Urinary bladder (tissue), 4 donors: ENCODE measurements at places on chromosomes 12 and 14. TPM values are rescaled to one million over a fixed set of nuclear protein-coding genes. Genes with fewer than 3 reads are reported as not detected.

GRCh38 chr14:98070536-98070935, 1201.5 kb downstream of the BCL11B start:
- DNase-seq = no peak

Gene CCDC177
- total RNA-seq = 0.05 TPM

- no peak for DNase-seq
Observed at GRCh38 chr12:22014783-22015144, 31.3 kb upstream of the CMAS start.

GRCh38 chr12:20280515-20280914, 87.8 kb upstream of the PDE3A start:
- no peak for DNase-seq

DNA sequence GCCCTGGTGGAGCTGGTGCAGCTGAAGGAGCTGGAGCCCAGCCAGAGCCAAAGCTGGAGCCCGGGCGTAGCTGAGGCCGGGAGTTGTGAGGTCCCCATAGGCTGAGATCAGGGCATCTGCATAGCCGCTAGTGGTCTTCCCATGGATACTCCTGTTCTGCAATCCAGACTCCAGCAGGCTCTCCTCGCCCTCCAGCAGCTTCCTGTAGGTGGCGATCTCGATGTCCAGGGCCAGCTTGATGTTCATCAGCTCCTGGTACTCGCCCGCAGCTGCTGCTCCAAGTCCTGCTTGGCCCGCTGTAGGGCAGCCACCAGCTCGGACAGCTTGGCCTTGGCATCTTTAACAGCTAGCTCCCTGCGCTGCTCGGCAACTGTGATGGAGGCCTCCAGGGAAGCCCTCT, 966.1 kb downstream of the FSCB start:
- no peak for DNase-seq

GRCh38 chr12:46562625-46563225, 190.2 kb upstream of the SLC38A2 start:
- DNase-seq = no peak

GRCh38 chr12:67469666-67470065, 178.9 kb upstream of the DYRK2 start:
- DNase-seq = no peak

GRCh38 chr12:105349138-105349537, 18.6 kb downstream of the C12orf75 start:
- no peak for DNase-seq

- no peak for DNase-seq
Observed at GRCh38 chr12:58847901-58848600, 72.3 kb downstream of the LRIG3 start.

DNA sequence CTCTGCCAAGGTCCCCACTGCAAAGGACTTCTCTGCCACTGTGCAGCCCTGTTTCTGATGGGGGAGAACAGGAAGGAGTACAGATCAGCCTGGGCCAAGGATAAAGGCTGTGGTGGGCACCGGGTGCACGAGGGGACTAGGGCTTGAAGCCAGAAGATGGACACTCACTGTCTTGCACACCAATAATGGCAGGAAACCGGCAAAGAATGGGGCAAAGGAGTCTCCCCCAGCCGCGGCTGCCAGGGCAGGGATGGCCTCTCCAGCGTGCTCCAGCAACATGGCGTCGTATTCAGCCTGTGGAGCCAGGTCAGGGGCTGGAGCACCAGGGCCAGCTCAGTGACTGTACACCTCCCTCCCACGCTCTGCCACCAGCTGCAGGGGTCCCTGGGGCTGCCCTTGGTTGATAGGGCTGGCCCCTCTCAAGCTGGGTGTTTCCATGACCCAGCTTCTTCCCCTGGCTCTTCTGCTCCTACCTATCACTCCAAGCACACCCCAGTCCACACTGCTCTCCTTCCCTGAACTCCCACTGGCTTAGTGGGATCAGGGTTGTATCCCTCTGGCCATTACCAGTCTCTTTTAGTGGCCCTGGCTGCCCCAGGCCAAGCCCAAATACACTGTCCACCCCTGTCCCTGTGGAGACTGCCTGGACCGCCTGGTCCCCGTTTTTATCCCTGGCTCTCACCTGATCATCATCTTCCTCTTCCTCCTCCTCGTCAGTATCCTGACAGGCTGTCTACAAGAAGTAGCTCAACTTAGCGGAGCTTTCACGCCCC, 6.3 kb downstream of the IPO4 start:
- DNase-seq = no peak

DNA sequence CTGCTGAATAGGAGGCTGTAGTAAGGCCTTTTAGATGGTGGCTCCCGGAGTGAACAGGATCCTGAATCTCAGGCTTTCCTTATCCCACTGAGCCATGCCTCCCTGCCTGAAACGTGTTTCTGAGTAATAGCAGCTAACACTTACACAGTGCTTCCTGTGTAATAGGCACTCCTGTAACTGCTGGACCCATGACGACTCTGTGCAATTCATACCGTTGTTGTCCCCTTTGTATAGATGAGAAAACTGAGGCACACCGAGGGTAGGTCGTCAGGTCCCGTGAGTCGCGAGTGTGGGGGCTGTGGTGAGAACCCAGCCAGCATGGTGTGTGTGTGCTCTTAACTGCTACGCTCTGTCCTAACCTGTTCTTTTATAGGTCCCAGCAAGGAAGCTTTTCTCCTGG, 193.6 kb downstream of the CACNA1C start:
- DNase-seq = no peak

- DNase-seq = no peak
Observed at GRCh38 chr12:64457466-64457865, 5.5 kb downstream of the TBK1 start.

GRCh38 chr14:21494902-21495762, 16.0 kb downstream of the METTL3 start:
- no peak for DNase-seq

- DNase-seq = no peak
Observed at GRCh38 chr14:68950111-68950510, 29.0 kb downstream of the ACTN1 start.

DNA sequence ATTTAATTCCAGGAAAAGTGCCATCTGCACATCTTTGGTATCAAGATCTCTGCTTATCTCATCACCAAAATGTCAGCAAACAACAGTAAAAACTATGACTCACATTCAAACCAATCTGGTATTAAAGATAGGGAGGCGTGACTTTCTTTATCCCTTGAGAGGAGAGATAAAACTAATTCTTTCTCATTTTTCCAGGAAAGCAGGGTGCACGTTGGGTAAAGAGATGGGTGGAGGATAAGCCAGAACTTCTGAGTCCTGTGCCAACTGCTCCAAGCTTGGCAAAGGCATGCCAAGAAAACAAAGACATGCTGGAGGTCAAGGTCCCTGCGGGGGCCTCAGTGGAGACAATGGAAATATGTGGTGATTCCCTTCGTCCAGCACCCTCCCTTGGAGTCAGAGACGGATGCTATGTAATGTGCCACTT, 225.8 kb upstream of the PLXNC1 start:
- no peak for DNase-seq

Gene ABCD2
- total RNA-seq = 5.1 TPM

Gene GRIP1
- total RNA-seq = 9.8 TPM

Gene PLEKHH1
- total RNA-seq = 5.1 TPM

- DNase-seq = no peak
Observed at GRCh38 chr12:16198884-16199283, 78.6 kb downstream of the SLC15A5 start.

- no peak for DNase-seq
Observed at GRCh38 chr12:41184864-41185263, 3.3 kb upstream of the PDZRN4 start.

DNA sequence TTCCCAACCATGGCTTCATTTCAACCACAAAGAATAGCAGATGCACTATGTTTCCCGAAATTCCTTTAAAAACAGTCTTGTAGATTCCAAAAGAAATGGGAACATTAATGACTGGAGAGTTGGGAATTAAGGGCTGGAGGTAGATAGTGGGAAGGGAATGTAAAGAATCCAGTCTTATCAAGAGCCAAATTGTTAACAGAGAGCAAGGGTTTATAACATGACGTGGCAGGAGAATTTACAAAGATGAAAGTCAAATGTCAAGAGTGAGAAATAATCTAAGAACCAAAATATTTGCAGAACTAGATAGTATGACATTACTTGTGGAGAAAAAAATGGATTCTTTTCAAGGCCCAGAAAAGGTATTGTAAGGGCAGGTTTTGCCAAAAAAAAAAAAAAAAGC, 200.9 kb downstream of the GRIN2B start:
- no peak for DNase-seq

- no peak for DNase-seq
Observed at GRCh38 chr14:35368583-35369392, 35.8 kb downstream of the NFKBIA start.

GRCh38 chr14:33488582-33488981, 462.3 kb downstream of the EGLN3 start:
- DNase-seq = no peak

DNA sequence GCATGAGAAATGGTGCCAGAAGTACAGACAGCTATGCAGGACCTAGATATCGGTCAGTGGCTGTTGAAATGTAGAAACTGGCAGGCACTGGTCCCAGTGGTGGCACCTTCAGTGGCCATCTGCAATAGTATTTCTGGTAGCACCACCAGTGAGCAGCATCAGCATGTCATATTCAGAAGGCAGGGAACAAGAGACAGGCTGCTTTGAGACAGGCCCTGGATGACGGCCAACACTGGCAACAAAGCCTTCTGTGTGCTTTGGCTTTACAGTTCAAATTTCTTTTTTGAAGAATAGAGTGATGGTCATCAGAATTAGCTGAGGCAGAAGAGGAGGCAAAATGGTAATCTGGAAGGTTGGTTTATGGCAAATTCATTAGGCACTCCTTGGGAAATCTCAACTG, 273.4 kb upstream of the SLC16A7 start:
- no peak for DNase-seq

Gene RERGL
- 2.0 TPM for total RNA-seq

- DNase-seq = no peak
Observed at GRCh38 chr14:61019537-61019936, 38.5 kb downstream of the SLC38A6 start.

- no peak for DNase-seq
Observed at GRCh38 chr12:104485651-104486362, 29.1 kb downstream of the CHST11 start.

DNA sequence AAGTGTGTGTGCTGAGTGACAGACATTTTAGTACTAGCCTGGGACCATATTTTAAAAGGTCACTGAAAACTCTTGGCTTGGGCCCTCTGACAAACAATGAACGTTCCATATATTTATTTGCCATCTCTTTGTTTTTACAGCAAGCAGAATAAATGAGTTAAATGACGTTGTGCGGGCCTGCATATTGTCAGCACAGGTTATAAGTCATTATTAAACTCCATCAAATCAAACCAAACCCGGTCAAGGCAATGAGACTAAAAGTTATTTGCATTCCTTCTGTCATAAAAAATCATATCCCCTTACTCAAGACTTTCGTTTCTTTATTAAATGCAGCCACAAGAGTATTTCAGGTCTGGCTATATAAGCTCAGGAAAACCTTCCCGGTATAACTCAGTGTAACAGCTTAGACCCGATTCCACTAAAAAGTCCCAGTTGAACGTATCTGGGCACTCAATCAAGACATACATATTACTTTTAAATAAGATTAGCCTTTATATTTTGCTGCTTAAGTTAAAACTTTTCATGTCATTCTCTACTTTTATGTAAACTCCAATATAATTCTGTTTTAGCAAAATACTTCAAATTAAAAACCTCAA, 84.9 kb downstream of the DICER1 start:
- DNase-seq = no peak

Gene PPP1R12A
- 668 TPM for total RNA-seq

DNA sequence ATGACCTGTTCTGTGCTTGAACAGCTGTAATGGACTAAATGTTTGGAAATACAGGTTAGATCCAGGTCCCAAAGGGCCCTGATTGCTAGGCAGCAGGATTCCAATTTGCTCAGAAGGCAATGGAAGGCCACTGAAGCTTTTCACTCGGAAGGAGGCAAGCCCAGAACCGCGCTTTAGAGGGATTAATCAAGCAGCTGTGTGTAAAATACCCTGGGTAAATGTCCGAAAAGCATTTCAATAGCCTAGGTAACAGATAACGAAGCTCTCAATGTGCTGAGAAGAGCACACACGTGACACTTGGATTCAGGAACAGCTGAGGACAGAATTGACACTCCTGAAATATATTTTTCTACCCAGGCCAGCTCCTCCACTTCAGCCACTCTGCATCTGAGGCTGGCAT, 436.1 kb downstream of the TMEM132D start:
- no peak for DNase-seq

GRCh38 chr14:96136371-96137005, 68.2 kb upstream of the BDKRB2 start:
- no peak for DNase-seq

Gene HOXC13
- total RNA-seq = not detected

Gene MANSC4
- total RNA-seq = not detected

Gene AQP6
- total RNA-seq = 0.26 TPM

Gene KRT72
- not detected for total RNA-seq

- no peak for DNase-seq
Observed at GRCh38 chr14:59632381-59632780, 55.8 kb upstream of the CCDC175 start.

Gene ARHGDIB
- total RNA-seq = 56.6 TPM

GRCh38 chr14:85566603-85567002, 36.7 kb downstream of the FLRT2 start:
- DNase-seq = no peak

GRCh38 chr12:21718944-21719650, 55.4 kb downstream of the KCNJ8 start:
- DNase-seq = no peak

DNA sequence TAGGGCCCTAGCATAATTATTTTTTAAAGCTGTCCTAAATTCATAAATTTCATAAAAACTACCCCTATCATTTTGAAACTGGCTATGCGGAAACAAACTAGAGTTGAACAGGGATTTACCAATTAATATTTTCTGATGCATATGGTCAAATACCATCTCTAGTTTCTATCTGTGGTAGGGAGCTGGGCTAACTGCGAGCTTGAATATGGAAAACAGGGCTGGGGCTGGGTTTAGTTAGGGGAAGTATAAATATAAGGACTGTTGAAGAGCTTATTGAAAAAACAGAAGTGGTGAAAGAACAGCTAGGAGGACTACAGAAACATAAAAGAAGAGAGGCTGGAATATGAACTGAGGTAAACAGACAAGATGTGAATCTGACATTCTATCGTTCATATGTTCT, 91.8 kb downstream of the SLC38A1 start:
- no peak for DNase-seq

Gene DCN
- 3,503 TPM for total RNA-seq

Gene KRT2
- total RNA-seq = not detected

GRCh38 chr14:65382586-65382985, 29.9 kb upstream of the FUT8 start:
- DNase-seq = no peak

GRCh38 chr14:73467377-73467776, 9.0 kb upstream of the NUMB start:
- no peak for DNase-seq

GRCh38 chr14:32559048-32559447, 229.9 kb downstream of the AKAP6 start:
- no peak for DNase-seq

DNA sequence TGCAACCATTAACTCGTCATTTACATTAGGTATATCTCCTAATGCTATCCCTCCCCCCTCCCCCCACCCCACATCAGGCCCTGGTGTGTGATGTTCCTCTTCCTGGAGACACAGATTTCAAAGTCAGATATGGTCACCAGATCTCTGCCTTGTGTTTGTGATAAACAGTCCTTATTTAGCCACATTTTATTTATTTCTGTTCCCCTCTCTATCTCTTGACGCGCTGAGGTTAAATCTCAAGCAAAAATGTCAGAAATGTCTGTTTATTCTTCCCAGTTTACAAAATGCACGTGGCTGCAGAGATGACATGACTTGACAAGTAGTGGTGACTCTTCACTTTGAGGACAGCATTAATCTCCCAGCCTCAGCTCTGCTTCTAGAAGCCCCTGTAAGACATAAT, 11.5 kb upstream of the RASSF3 start:
- DNase-seq = no peak
